ENCODE measurements at places on chromosomes 7 and 10.

GRCh38 chr7:40909346-40909980, 774.7 kb downstream of the SUGCT start:
- no peak for DNase-seq

DNA sequence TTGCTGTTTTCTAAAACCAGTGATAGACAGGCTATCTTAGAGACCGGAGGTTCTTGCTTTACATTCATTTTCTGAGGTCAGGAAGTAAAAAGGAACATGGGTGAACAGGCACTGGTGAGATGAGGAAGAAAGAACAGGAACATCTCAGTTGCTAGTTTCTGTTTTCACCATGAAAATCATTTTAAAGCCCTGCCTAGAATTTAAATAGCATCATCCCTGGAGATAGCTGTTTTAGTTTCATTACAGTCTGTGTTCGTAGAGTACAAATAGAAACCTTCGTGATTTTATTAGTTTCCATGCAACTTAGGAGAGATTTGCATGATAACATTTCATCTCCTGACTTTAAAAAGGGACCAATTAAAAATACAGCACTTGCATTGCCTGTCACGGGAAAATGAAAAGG, 14.7 kb downstream of the KCNMA1 start:
- DNase-seq, result no peak

DNA sequence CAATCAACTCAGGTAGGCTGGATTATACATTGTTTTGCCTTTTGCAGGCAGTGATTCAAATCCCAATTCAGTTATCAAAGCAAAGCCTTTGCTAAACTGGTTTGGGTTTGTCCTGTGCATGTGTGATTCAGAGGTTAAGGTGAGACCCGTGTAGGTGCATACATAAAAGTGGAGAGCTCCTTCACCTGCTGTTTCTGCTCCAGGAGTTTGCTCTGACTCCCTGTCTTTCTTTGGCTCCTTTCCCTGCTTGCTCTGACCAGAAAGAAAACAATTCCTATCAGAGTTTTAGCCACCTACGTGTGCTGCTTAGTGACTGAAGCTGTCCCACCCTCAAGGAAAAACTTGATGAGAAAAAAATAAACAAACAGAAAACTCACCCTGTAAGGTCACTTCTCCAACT, 101.1 kb downstream of the TPST1 start:
- DNase-seq, result no peak

GRCh38 chr7:52317921-52318320, 717.5 kb upstream of the POM121L12 start:
- DNase-seq, result no peak

- DNase-seq, result no peak
Measured at GRCh38 chr7:87451187-87451586, 24.3 kb downstream of the ABCB4 start.

DNA sequence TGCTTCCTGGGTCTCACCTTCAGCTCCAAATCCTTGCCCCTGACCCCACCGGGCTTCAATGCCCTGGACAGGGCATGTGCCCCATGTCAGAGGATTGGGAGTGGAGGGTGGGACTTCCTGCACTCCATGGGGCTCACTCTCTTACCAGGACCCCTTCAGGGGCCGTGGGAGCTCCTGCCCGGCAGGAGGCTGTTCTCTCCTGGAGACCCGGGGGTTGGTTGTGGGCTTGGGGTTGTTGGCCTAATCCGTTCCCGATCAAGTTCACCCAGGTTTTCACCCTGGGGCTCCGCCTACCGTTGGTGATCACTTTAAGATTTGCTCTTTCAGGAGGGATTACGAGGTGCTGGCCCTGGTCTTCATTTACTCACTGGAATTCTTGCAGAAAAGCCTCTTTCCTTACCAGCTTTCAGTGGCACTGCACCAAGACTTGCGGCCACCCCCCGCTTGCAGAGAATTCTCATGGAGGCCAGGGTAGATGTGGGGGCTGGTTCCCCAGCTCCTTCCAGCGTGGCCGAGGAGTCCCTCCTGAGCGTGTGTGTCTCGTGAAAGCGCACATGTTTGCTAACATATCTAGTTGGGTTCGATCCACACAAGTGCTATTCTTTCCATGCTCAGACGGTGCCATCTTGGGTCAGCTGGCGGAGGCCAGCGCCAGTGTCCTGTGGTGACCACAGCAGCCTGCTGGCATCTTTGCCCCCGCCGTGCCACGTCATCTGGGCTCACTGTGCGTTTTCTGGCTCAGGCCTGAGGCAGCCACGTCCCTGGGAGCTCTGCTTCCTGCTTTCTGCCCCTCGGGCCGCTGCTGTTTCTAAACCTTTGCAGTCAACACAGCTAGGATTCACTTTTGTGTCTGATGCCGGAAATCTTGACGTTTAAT, 15.6 kb downstream of the PWWP2B start:
- DNase-seq, result no peak

GRCh38 chr10:104417637-104418292, 64.1 kb downstream of the CFAP58 start:
- DNase-seq, result no peak

GRCh38 chr7:81926154-81926553, 156.3 kb upstream of the HGF start:
- DNase-seq, result no peak

- DNase-seq, result peak; percentile 32
Measured at GRCh38 chr7:12389089-12389700, 14.5 kb downstream of the VWDE start.

GRCh38 chr7:50393076-50393475, 57.1 kb downstream of the FIGNL1 start:
- no peak for DNase-seq

DNA sequence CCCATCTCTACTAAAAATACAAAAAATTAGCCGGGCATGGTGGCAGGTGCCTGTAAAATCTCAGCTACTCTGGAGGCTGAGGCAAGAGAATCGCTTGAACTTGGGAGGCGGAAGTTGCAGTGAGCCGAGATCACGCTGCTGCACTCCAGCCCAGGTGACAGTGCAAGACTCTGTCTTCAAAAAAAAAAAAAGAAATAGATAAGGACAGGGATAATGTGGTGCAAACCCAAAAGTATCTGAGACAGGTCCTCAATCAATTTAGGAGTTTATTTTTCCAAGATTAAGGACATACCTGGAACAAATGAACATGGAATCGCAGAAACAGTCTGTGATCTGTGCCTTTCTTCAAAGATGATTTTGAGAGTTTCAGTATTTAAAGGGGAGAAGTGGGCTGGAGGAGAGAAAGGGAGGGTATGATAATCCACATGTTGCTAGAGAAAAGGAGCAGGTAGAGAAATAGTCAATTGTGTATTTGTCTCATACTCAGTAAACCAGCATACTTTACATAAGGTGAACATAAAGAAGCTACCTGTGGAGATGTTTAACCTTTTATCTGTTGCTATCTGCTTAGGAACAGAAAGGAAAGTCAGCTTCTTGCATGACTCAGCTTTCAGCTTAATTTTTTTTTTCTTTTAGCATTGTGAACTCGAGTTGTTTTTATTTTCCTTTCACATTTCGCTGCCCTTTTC, 4.9 kb upstream of the MTPN start:
- no peak for DNase-seq

GRCh38 chr7:27091105-27091504, 4.7 kb downstream of the HOXA1 start:
- no peak for DNase-seq

Measured in left hindlimb (tissue), 1 donor.